GM04503 (cell line): ENCODE measurements at places on chromosomes 4 and X.

DNA sequence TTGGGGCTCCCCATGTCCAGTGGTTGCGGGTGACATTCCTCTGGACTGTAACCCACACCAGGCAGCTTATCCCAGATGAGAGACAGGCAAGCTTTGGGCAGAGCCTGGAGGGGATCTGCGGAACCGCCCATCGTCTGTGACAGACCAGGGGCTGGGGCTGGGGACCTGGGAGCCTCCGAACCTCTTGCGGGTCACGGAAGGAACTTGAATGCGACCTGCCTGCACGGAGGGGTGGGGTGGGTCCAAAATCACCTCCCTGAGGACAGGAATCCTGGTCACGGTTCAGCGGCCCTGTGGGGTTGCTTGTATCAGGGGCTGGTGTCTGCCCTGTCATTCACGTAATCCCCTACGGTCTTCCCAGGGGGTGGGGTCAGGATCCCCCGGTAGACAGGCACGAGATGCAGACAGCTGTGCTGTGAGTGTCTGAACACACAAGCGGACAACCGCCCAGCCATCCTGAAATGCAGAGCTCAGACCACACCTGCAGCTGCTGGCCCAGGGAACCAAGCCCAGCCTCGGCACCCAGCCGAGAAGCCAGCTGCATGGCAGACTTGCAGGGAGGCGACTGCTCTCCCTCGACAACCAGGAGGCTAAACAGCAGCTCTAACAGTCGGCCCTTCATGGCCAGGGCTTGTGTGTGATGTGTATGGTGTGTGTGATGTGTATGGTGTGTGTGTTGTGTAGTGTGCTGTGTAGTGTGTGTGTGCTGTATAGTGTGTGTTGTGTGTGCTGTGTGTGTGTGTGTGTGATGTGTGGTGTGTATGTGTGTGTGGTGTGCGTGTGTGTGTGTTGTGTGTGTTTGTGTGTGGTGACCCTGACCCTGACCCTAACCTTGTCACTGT is 105.9 kb upstream of the ADRA2C start:
- no peak for DNase-seq

DNA sequence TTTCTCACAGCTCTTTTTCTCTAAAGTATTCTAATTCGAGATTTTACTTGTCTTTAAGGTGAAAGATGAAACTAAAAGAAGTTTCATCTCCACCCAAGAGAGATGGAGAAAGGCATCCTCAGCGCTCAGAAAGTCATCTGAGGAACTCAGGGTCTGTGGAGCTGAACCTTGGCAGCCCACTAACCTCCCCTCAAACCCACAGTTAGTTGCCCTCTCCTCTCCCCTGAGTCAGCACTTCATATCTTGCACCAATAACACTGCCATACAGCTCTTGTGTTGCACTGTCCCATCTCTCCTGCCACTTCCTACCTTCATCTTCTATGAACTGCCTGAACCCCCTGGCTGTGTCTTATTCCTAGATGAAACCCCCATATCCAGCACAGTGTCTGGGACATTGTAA is 184.8 kb downstream of the RAB28 start:
- no peak for DNase-seq

- DNase-seq: no peak
Measured at GRCh38 chr4:164716901-164717300, 37.0 kb upstream of the SMIM31 start.

GRCh38 chr4:110683601-110684000 is 60.7 kb upstream of the PITX2 start:
- DNase-seq: no peak
